ENCODE measurements at places on chromosomes 13 and 19.

- no peak for DNase-seq
Measured at GRCh38 chr13:66663711-66664110, 566.4 kb downstream of the PCDH9 start.

DNA sequence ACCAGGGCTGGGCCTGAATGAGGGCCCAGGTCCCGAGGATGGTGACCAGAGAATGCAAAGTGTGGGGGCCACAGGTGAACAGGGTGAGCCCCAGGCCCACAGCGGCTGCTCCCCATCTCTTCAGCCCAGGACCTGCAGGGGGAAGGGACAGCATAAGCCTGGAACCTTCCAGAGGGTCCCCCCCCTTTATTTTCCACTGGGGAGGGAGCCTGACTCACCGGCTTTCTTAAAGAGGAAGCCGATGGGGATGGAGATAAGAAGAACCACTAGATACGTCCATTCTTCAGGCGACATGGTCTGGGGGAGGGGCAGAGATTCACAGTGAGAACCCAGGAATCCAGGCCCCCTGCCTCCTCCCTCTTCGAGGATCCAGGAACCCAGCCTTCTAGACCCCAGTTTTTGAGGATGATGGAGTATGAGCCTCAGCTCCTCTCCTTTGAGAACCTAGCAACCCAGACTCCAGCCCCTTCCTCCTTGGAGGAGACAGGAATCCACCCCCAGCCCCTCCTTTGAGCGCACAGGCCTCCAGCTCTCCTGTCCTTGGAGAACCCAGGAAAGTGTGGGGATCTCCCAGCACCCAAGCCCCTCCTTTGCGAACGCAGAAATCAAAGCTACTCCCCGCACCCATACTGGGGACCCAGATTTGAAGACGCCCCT, 1.0 kb downstream of the MBOAT7 start:
- no peak for DNase-seq

DNA sequence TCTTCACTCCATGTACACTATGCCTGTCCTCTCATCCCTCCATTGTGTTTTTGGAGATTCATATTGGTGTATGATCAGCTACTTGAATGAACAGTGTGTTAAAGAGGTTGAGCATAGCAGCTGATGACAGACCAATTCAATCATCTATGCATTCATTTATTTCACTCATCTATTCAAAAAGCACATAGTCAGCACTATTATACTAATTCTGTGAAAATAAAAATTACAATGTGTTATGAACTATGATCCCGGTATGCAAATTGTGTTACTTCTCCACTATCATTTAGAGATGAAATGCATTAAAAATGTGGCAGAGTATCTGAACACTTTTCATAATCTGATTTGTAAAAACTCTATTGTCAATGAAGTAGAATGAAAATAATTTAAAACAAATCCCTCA, 5.9 kb downstream of the TRPC4 start:
- no peak for DNase-seq

GRCh38 chr13:74168263-74168675, 34.1 kb upstream of the KLF12 start:
- DNase-seq: no peak

- DNase-seq: no peak
Measured at GRCh38 chr13:42905579-42905978, 86.5 kb downstream of the EPSTI1 start.

DNA sequence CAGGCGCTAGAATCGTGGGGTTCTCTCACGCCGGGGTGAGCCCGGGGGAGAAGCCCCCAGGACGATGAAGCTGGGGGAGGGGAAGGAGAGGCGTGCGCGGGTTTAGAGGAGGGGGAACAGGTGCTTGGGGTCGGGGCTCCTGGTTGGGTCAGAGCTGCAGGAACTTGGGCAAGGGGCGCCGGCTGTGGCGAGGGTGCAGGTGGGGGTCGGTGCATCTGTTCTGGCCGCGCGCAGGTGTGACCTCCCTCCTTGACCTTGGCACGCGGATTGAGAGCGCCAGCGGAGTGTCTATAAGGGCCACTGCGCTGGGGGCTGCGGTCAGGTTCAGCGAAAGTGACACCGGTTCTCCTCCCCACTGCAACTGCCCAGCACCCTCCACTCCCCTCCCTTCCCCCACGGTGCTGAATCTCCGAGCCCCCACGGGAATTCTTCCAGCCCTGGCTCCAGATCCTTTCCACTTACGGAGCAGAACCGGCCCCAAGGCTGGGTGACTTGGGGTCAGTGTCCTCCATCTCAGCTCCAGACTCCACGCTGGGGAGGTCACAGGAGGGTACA, 618 bp downstream of the TMEM38A start:
- DNase-seq: no peak
